Activated CD4-positive, alpha-beta memory T cell treated with anti-CD3 and anti-CD28 coated beads, Interleukin-2, amount 10 ng/mL, durations not matched to agents 7 days and 5 days (primary cell): ENCODE measurements at places on chromosomes 5 and 9. TPM values are rescaled to one million over a fixed set of nuclear protein-coding genes. Genes with fewer than 3 reads are reported as not detected.

FAM78A gene
- 88.7 TPM for total RNA-seq

SLC2A8 gene
- 7.5 TPM for total RNA-seq

DNA sequence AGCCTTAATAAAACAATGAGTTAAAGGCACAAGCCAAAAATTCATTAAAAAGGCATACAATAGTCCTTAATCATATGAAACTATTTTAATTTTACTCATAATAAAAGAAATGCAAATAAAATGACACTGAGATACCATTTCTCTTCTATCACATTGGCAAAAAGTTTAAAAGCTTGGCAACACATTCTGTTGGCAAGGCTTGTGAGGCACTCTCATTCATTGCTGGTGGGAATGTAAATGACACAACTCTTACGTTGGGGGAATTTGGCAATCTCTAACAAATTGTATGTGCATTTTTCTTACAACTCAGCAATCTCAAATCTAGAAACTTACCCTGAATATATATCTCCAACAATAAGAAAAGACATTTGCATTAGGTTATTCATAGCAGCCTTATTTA is 111.6 kb downstream of the PRELID2 start:
- no peak for DNase-seq

DNA sequence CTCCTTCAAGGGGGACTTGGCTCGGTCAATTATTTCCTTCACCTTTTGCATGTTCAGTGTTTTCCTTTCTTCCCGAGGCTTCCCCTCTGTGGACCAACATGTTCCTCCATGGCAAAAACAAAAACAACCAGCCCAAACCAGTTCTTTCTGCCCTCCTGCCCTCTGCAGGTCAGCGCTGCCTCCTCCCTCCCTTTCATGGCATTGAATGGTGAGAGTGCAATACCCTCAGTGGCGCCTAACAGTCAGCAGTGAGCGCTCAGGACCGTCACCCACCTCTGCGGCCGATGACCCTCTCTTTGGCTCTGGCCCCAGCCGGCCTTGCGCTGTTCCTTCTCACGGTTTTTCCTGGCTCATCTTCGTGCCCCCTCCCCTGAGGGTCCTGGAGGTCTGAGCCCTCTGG is 34.4 kb upstream of the GNE start:
- DNase-seq: no peak

- no peak for DNase-seq
These were observed 141.6 kb downstream of the GHR start for GRCh38 chr5:42564689-42565356.

DNA sequence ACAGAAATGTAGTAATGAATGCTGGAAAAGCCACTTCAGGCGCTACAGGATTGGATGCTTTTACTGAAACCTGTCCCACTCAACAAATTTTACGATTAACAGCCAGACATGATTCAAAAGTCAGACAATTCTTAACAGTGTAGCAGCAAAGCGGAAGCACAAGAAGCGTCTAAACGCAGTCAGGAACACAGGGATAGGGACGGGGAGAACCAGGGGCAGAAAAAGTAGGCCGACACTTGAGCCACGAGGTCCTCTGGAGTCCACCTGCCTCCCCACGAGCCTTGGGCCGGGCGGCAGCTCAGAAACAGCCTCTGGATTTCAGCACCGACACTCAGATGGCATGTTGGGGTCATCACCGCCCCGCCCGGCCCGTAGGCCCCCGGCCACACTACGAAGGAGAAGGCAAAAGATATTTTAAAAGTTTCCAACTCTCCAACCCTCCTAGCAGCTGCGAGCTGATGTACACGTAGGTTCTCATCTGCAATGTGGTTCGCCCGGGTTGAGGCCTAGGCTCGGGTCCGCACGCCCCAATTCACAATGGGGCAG is 615 bp downstream of the RACK1 start:
- no peak for DNase-seq

DNA sequence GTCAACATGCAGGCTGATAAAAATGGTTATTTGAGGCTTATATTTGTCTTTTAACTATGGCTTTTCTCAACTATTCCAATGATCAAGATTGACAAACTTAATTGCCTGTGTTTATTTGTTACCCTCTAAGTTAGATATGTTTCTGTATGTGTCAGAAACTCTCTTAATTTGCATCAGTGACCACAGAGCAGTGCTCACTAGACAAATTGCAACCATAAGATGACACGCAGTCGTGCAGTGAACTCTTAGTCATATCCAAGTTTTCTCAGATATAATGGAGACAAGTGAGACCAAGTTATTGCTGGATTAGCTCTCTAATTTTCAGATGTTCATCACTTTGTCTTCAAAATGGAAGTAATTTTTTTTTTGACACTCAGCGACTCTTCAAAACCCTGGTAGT is 342.2 kb upstream of the RFX3 start:
- no peak for DNase-seq
